A549 treated with CORT108297 at 1 μM for 4 hours (cell line): ENCODE measurements at places on chromosomes 2 and 18. TPM values are rescaled to one million over a fixed set of nuclear protein-coding genes. Genes with fewer than 3 reads are reported as not detected.

The DOK6 gene
- total RNA-seq, result not detected in 5 replicates

The FBXO36 gene
- total RNA-seq, result 0.89 to 1.4 TPM (median 1.3 TPM) in 5 replicates

The FN1 gene
- total RNA-seq, result 146 to 255 TPM (median 174 TPM) in 5 replicates

The SLC23A3 gene
- total RNA-seq, result 0.47 to 1.0 TPM (median 0.72 TPM) in 5 replicates

The KATNAL2 gene
- 1.7 to 3.3 TPM (median 1.8 TPM) in 5 replicates for total RNA-seq

The HJURP gene
- 73.9 to 78.1 TPM (median 76.4 TPM) in 5 replicates for total RNA-seq

The NLRC4 gene
- not detected in 5 replicates for total RNA-seq

The LBX2 gene
- 2.5 to 4.4 TPM (median 4.2 TPM) in 5 replicates for total RNA-seq

The ABCG5 gene
- total RNA-seq, result not detected in 5 replicates

The PRSS56 gene
- total RNA-seq, result 0.07 to 0.22 TPM (median 0.15 TPM) in 5 replicates

The HNMT gene
- total RNA-seq, result 0.47 to 1.6 TPM (median 0.71 TPM) in 5 replicates

The HS6ST1 gene
- total RNA-seq, result 9.7 to 13.9 TPM (median 12.6 TPM) in 5 replicates

The BCL11A gene
- 0.04 to 0.20 TPM (median 0.10 TPM) in 4 of 5 replicates, not detected in the other for total RNA-seq

The GPR55 gene
- not detected in 5 replicates for total RNA-seq

The CASP10 gene
- total RNA-seq, result 2.1 to 2.6 TPM (median 2.5 TPM) in 5 replicates

The GPR155 gene
- 0.26 to 0.69 TPM (median 0.35 TPM) in 5 replicates for total RNA-seq

The ERICH2 gene
- not detected in 5 replicates for total RNA-seq

The OTOS gene
- 0.19 TPM in 1 of 5 replicates, not detected in the others for total RNA-seq

The FOXD4L1 gene
- 0.20 to 0.67 TPM (median 0.34 TPM) in 5 replicates for total RNA-seq

The EVX2 gene
- total RNA-seq, result not detected in 5 replicates

The ANKRD53 gene
- total RNA-seq, result 0.05 to 0.11 TPM in 2 of 5 replicates, not detected in the others

The FRZB gene
- total RNA-seq, result 0.03 to 0.15 TPM (median 0.06 TPM) in 4 of 5 replicates, not detected in the other

The BCL2L11 gene
- total RNA-seq, result 7.2 to 10.1 TPM (median 9.4 TPM) in 5 replicates

The COL4A3 gene
- 0.43 to 1.2 TPM (median 0.69 TPM) in 5 replicates for total RNA-seq

The EPHA4 gene
- 0.49 to 1.1 TPM (median 0.72 TPM) in 5 replicates for total RNA-seq

The OST4 gene
- 543 to 595 TPM (median 559 TPM) in 5 replicates for total RNA-seq

The CYBRD1 gene
- total RNA-seq, result 28.8 to 37.7 TPM (median 33.5 TPM) in 5 replicates

The TRIM43 gene
- 0.07 TPM in 1 of 5 replicates, not detected in the others for total RNA-seq

The KIF5C gene
- total RNA-seq, result 0.27 to 0.43 TPM (median 0.31 TPM) in 5 replicates

The TIMM21 gene
- 54.8 to 62.4 TPM (median 57.1 TPM) in 5 replicates for total RNA-seq

The CD207 gene
- 0.07 TPM in 1 of 5 replicates, not detected in the others for total RNA-seq

The KIAA2012 gene
- not detected in 5 replicates for total RNA-seq

The MAB21L4 gene
- 0.08 to 0.21 TPM (median 0.15 TPM) in 4 of 5 replicates, not detected in the other for total RNA-seq

The RGPD6 gene
- 6.9 to 14.9 TPM (median 7.3 TPM) in 5 replicates for total RNA-seq

The CHRNG gene
- not detected in 5 replicates for total RNA-seq

The TAF4B gene
- 4.4 to 5.1 TPM (median 4.6 TPM) in 5 replicates for total RNA-seq

The CERKL gene
- 0.18 to 0.41 TPM (median 0.35 TPM) in 5 replicates for total RNA-seq

The VIT gene
- 0.04 TPM in 1 of 5 replicates, not detected in the others for total RNA-seq

The TMEM247 gene
- not detected in 5 replicates for total RNA-seq

The C1D gene
- total RNA-seq, result 34.9 to 60.9 TPM (median 35.6 TPM) in 5 replicates

The PROM2 gene
- total RNA-seq, result 0.06 to 0.23 TPM in 2 of 5 replicates, not detected in the others

The SLC11A1 gene
- total RNA-seq, result 0.15 to 0.41 TPM (median 0.28 TPM) in 5 replicates

The CAVIN2 gene
- total RNA-seq, result 13.6 to 23.4 TPM (median 21.6 TPM) in 5 replicates

The PAX8 gene
- total RNA-seq, result 0.66 to 0.95 TPM (median 0.83 TPM) in 5 replicates

The NEUROD1 gene
- total RNA-seq, result not detected in 5 replicates

The KCNG2 gene
- total RNA-seq, result not detected in 5 replicates

The ZBTB14 gene
- 6.3 to 8.3 TPM (median 7.3 TPM) in 5 replicates for total RNA-seq

The SMAD7 gene
- 20.6 to 27.3 TPM (median 24.6 TPM) in 5 replicates for total RNA-seq

The SLC5A7 gene
- total RNA-seq, result not detected in 5 replicates

The KLHL41 gene
- 0.07 to 0.37 TPM (median 0.21 TPM) in 5 replicates for total RNA-seq

The TUBA4B gene
- 0.30 to 0.56 TPM (median 0.37 TPM) in 5 replicates for total RNA-seq

The CLEC4F gene
- not detected in 5 replicates for total RNA-seq

The SMIM21 gene
- total RNA-seq, result not detected in 5 replicates

The OR6B2 gene
- total RNA-seq, result not detected in 5 replicates
